SW480 (cell line): ENCODE measurements at places on chromosomes 12 and 14.

DNA sequence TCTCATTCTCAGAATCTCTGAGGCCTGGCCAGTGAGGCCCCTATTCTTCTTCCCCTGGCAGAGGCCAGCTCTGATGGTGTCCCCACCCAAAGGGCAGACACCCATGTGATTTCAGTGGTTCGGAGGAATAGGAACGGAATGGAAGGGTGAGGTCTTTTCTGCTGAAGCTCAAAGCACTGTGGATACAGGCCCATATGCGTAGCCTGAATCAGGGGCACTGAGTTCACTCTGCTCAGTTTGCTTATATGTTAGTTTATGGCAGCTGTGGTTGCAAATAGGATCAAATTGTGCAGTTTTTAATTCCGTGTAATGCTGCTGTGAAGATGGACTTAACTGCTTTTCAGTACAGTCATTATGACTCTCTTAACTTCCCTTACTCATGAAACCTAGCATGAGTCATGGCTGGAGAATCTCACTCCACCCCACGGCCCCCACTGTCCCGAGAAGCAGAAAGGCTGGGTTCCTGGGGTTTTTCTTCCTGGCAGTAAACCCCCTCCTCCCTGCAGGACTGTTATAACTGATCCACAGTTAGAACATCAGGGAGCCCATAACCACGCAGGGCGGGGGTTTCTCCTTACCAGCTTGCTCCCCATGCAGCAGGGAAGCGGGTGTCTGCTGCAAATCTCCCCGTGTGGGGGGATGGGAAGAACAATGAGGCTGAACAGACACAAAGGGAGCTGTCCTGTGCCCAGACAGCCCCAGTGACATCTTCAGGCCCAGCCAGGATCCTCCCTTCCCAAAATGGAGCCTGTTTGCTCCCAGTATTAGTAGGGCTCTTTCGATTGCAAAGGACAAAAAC is 122.7 kb downstream of the SLC38A6 start:
- DNase-seq: peak; percentile 85

DNA sequence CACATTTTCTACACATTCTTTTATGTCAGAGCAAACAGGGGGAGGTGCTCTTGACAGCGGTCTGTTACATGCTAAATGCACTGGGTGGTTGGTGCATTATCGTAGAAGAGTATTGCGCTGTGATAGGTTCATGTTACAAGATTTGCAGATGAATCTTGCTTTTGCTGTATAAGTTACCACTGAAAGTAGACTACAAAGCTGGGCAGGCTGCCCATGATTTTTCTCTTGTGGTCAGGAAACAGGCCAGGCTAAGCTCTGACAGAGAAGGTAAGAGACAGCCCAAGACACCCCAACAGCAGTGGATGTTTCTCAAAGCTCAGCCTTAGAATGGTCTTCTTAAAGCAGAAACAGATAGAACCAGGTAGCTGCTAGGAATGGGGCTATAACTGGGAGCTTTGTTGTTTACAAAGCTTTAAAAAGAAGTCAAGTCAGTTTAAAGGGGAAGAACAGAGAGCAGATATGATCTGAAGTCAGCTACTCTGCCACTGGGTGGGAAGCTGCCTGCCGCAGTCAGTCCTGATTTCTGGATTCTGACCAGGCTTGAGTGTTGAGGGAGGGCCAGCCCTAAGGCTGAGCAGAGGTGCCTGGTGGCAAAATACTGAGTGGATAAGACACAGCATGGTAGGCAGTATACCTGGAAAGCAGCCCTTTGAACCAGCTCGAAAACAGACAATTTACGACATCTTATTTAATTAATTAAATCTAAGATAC is 9.4 kb downstream of the KCNA1 start:
- DNase-seq: no peak

DNA sequence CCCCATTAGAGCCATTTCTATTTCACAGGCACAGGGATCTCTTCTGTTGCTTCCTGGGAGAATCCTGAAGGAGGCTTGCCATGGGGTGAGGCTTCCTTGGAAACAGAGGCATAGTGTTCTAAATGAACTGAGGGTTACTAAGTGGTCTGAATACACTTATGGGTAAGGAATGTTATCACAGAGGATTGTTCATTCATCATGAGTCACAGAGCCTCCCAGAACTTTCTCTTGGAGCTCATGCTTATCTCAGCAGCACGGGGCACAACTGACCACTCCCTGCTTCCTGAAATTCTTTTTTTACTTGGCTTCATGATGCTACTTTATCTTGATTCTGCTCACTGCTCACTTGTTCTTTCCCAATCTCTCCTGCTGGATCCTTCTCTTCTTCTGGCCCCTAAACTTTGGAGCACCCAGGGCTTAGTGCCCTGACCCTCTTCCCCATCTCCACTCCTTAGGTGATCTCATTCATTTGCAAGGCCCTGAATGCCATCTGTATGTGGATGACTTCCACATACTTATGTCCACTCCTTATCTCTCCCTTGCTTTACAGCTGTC is 57.9 kb downstream of the ANO6 start:
- peak; percentile 75 for DNase-seq

- DNase-seq: peak; percentile 44
Measured at GRCh38 chr14:20631023-20631879, 10.2 kb downstream of the OR6S1 start.

- DNase-seq: no peak
Measured at GRCh38 chr14:31930493-31931240, 146.4 kb upstream of the ARHGAP5 start.
